Stimulated activated CD8-positive, alpha-beta memory T cell treated with anti-CD3 and anti-CD28 coated beads, Interleukin-12 subunit alpha, Interleukin-12 subunit beta, amount 100 ng/mL, for 4 hours (primary cell): ENCODE measurements at places on chromosomes 7 and 10.

DNA sequence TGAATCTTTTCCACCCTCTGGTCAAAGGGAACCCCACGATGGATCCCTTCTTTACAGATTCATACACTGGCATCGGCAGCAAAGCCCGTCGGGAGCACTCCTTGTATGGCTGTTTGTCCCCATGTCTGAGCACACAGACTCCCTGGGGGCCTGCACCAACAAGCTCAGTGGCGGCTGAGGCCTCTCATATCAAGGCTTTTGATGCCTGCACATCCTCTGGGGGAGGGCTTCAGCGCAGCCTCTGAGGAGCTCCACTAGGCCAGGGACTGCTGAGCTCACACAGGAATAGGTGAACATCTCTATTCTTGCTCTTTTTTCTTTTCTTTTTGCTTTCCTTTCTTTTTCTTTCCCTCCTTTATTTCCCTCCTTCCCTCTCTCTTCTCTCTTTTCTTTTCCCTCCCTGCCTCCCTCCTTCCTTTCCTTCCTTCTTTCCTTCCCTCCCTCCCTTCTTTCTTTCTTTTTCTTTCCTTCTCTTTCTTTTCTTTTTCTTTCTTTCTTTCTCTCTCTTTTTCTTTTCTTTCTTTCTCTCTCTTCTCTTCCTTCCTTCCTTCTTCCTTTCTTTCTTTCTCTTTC, 174.6 kb downstream of the CCDC3 start:
- DNase-seq, result no peak

GRCh38 chr10:13608246-13608853, 21.6 kb downstream of the PRPF18 start:
- DNase-seq, result no peak

DNA sequence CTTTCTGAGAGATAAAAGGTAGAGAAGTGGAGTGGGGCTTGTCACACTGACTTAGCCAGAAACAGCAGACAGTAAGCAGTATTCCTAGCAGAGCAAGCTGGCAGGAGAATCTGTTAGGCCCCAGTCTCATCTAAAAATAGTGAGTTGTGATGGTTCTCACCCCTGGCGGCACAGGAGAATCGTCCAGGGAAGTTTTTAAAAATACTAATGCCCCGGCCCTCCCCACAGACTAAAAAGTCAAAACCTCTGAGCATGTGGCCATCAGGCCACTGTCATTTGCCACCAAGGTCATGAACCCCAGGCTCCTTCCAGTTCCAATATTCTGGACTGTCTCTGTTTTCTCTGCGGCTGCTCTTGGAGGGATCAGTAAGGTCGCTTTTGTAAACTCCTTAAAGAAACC, 34.0 kb downstream of the LYZL1 start:
- no peak for DNase-seq

- no peak for DNase-seq
These were observed 11.8 kb upstream of the ACSL5 start for GRCh38 chr10:112361951-112362751.

GRCh38 chr10:75107756-75108683, 3.4 kb upstream of the SAMD8 start:
- DNase-seq, result no peak

DNA sequence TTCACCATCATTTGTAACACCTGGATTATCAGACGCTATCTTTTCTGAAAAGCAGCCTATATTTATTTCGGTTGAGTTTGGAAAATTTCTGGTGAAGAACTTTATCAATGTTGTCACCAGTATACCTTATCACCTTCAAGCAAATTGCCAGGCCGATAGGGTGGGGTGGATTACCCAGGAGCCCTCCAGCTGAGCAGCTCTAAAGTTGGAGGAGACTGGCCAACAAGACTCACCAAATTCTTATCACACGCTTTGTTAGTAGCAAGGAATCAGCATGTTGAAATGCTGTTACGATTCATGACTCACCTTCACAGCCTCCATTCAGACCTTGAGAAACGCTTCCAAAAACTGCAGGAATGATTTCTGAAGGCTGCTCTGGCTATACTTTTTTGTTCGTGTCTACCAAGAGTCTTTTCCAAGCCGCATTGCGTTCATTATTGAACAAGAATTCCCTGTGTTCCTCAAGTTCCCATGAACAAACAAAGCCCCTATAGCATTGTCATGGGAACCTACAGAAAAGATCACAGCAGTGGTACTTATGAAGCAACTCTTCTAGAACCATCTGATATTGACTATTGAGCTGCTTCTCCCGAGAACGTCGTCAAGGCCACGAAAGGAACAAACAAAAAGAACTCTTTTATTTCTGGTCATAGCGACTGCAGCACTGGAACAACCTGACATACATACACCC, 291.4 kb downstream of the SFMBT2 start:
- DNase-seq, result no peak

- no peak for DNase-seq
These were observed 38.8 kb upstream of the INPP5A start for GRCh38 chr10:132498562-132499366.

- DNase-seq, result no peak
These were observed 346.9 kb downstream of the RNLS start for GRCh38 chr10:88236121-88236743.

DNA sequence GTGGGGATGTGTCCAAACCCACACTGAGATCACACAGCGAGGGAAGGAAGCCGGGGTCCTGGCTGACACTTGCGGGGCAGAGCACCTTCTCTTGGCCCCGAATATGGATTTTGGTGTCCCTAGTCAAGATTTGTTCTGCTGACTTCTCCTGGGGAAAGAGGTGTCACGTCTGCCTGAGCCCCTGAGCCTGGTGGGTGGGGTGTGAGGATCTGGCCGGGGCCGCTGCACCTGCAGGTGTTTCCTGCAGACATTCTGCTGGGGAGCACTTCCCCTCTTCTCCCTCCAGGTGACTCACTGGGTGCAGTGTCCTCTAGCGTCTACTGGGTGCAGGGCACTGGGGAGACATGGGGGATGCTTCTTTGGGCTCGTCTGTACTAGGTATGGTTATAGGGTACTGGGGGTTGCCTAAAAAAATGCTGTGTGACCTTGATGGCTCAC, 99.2 kb downstream of the GRK5 start:
- DNase-seq, result peak; percentile 48

GRCh38 chr7:21980926-21981500, 35.3 kb upstream of the CDCA7L start:
- DNase-seq, result no peak

DNA sequence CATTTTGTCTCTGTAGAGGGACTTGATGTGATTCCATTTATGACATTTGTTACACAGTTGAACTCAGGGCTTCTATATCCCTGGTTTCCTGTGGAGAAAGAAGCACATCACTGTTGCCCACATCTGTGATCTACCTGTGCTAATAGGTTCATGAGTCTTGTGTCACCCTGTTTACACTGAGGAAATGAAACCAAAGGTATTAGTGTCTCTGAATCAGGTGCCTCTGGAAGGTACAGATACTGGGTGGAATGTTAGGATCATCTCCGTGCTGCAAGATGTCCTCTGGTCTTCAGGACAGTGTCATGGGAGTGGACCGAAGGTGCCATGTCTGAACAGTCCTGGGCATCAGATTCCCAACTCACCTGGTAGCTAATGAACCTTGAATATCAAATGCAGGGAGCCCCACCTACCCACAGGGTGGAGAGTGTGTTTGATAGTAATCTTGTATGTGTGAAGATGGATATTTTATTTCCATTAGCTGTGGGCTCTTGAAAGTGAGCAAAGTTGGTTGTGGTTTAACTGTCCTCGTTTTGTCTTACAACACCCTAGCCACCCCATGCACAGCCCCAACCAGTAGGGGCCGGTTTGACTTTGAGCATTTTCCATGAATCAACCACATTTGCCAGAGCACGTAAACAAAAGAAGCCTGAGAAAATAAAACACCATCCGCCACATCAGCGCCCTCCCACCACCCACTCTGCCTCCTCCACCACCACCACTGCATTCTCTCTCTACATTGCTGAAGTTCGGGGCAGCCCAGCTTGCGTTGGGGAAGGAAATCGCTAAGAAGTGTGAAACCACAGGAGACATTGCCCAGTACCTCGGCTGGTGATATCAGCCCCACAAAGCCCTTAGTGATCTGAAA, 40.7 kb downstream of the TARP start:
- peak; percentile 76 for DNase-seq

DNA sequence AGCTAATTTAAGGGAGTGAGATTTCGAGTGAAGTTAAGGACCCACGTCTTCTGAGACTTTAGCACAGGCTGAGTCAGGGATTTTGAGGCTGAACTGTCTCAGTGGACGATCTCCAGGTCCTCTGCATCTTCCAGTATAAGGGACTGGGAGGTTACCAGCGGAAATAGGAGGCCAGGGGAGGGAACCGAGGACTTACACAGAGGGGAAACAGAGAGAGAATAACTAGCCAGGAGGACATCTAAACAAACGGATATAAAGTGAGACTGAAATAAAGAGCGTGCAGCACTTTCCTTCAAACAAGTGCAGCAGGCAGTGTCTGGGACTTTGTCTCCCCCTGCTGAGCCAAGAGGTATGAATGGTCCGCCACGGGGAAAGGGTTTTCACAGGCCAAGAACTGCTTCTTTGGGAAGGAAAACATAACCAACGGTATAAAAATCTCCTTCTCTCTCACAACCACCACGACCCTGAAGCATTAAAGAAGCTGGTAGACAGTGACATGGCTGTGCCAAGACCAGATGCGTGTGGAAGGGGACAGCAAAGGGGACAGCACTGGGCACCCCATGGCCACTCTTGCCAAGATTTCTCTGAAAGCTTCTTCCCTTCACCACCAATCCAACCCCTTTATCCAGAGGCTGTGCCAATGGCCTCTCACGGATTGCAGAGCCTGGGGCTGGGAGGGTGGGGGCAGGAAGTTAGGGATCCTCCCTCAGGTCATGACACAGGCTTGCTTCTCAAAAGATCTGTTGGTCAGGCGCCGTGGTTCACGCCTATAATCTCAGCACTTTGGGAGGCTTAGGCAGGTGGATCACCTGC, 72.0 kb downstream of the SLC37A3 start:
- peak; percentile 8 for DNase-seq

GRCh38 chr10:71865561-71866041, 14.6 kb upstream of the PSAP start:
- no peak for DNase-seq

GRCh38 chr7:27652518-27652917, 10.2 kb downstream of the HIBADH start:
- no peak for DNase-seq

DNA sequence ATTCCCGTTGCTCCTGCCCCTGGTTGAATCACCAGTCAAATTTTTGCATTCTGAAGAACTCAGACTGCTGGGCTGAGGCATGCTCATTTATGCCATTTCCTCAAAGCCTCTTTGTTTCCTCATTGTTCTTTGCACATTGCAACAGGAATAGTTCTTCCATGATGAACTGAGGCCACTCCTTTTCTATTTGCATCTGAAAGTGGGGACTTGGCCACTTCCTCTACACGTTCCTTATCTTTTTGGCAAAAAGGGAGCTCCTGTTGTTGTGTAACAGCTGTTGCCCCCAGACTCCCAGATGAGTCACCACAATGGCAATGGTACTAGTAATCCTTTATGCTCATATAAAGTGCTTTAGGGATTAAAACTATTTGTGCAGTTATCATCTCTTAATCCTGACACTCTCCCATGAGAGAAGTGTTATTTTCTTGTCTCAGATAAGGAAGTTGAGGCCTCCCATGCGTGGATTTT, 20.1 kb upstream of the ITPRID1 start:
- DNase-seq, result no peak

- no peak for DNase-seq
These were observed 43.1 kb downstream of the BAIAP2L1 start for GRCh38 chr7:98357751-98358161.

GRCh38 chr7:121406944-121407343, 10.8 kb upstream of the FAM3C start:
- DNase-seq, result no peak

DNA sequence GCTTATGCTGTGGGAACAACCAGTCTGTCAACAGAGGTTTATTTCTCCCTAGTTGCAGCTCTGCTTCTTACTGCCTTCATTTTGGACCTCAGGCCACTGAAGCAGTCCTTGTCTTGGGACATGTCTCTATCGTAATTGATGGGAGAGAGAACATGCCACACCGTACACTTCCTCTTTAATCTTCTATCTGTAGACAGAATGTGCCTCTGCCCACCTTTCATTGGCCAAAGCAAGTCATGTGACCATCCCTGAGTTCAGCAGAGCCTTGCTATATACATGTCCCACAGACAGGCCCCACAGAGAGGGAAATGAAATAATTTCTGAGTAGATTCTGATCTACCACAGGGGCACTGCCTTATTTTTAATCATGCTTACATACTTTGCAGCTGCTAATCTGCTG, 98.0 kb downstream of the KCND2 start:
- no peak for DNase-seq

- DNase-seq, result no peak
These were observed 10.2 kb downstream of the MLXIPL start for GRCh38 chr7:73613954-73614735.

GRCh38 chr10:42987575-42987974, 89.3 kb upstream of the RET start:
- DNase-seq, result no peak

- no peak for DNase-seq
These were observed 6.5 kb downstream of the DLX5 start for GRCh38 chr7:97018126-97018601.

- DNase-seq, result no peak
These were observed 232.5 kb upstream of the FZD1 start for GRCh38 chr7:91031757-91032156.

DNA sequence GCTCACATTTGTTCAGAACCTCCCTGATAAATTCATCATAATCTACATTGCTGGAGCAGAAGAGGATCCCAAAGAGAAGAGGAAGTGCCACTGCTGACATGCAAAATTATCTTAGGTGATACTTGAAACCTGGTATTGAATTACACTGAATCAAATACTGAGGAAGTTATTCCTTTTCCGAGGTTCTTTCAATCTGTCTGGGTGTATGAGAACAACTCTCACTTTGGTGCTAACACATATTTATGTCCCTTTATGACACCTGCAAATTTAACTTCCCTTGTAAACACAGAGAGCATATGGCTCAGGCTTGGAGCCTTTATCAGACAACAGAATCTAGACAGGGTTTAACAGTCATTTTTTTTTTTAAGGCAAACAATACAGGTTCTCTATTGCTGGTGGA, 131.4 kb downstream of the SRPK2 start:
- no peak for DNase-seq

GRCh38 chr7:83532219-83532618, 116.7 kb downstream of the SEMA3E start:
- DNase-seq, result no peak

DNA sequence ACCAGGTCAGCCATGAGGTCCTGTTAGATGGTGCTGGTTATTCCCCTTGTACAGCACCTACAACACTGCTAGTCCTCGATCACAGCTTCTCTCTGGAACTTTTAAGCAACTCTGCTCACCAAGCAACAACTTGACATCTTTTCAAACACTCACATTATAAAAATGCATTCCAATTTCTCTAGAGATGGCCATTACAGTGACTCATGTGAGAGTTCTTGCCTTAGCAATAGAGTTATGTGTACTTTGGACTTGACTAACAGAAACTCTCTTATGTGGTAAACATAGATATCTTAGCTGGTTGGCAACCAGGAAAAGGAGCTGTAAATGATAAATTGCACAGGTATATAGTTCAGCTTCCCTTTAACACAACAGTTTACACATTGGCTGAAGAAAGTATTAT, 122.2 kb downstream of the PDE1C start:
- DNase-seq, result no peak

- DNase-seq, result no peak
These were observed 37.5 kb downstream of the PWWP2B start for GRCh38 chr10:132434405-132435005.
